Fibroblast of lung (primary cell): ENCODE measurements at places on chromosomes 3 and 15. TPM values are rescaled to one million over a fixed set of nuclear protein-coding genes. Genes with fewer than 3 reads are reported as not detected.

DNA sequence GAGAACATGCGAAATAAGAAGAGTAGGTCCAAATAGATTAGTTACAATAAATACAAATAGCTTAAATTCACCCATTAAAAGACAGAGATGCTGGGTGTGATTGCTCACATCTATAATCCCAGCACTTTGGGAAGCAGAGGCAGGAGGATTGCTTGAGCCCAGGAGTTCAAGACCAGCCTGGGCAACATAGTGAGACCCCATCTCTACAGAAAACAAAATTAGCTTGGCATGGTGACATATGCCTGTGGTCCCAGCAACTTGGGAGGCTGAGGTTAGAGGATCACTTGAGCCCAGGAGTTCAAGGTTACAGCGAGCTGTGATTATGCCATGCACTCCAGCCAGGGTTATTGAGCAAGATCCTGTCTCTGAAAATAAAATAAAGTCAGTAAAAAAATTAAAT is 109.1 kb upstream of the WNT5A start:
- no peaks in the 10 kb centered on the region for H3K27me3 ChIP-seq
- H3K27ac ChIP-seq = no peak overlapping the region
- H3K4me3 ChIP-seq = no peak overlapping the region
- H3K4me1 ChIP-seq = no peaks in the 10 kb centered on the region
- H3K36me3 ChIP-seq = no peaks in the 10 kb centered on the region
- DNase-seq = no peak

GRCh38 chr3:186783731-186784515 is 546 bp downstream of the EIF4A2 start:
- peak; percentile 59 for DNase-seq
- no peaks in the 10 kb centered on the region for H3K27me3 ChIP-seq
- peak overlapping the region; percentile 97 for H3K27ac ChIP-seq
- H3K4me3 ChIP-seq = peak overlapping the region; percentile 99
- no peaks in the 10 kb centered on the region for H3K4me1 ChIP-seq
- H3K36me3 ChIP-seq = peaks cover 20% of the 10 kb centered on the region

Gene PRSS50
- total RNA-seq = not detected in 2 replicates

DNA sequence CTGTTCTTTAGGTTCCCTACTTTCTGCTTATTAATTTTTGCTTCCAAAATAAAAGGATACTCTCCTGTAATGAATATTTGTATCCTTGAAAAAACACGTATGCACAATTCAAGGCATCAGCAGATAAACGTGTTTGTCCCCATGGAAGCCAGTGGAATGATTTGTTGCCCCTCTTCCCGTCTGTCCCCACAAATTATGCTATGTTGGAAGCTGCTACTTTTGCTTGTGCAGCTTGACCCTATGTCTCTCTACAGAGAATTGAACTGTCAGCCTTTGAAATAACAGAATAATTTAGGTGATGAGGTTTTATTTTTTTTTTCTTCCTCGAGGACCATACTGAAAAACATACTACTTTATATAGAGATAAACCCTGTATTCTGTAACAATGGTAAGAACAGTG is 401.5 kb upstream of the GOLIM4 start:
- no peaks in the 10 kb centered on the region for H3K4me1 ChIP-seq
- no peak for DNase-seq
- no peak overlapping the region for H3K4me3 ChIP-seq
- no peaks in the 10 kb centered on the region for H3K27me3 ChIP-seq
- no peaks in the 10 kb centered on the region for H3K36me3 ChIP-seq

DNA sequence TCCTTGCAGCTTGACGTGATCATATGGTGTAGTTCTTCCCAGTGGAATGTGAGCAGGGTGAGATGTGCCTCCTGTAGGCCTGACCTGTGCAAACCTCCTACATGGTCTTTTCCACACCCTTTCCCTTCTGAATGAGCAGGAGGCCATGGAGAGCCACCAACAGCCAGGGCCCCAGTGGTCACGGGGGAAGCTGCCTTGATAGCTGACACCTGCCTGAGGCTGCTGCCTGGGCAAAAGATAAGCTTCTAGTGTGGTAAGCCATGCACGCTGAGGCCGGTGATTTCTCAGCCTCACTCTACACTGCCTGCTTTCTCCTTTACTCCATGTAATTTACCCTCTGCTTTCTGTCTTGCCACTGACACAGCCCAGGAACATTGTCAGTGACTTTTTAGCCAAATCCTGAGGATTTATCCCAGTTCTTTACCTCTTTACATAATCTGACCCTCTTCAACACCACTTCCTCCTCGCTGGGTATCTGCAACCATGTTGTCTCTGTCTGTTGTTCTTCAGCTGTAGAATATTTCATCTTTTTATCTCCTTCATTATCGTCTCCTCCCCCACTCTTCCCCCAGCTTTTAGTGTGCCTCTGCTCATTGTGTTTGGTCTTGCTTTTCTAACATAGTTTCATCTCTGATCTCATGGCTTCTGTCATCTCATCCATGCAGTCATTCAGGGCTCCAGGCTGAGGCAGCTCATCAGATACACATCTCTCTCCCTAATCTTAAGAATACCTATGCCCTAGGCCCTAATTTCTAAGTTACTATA is 11.2 kb upstream of the KBTBD12 start:
- no peaks in the 10 kb centered on the region for H3K4me1 ChIP-seq
- no peaks in the 10 kb centered on the region for H3K36me3 ChIP-seq
- peaks cover 2% of the 10 kb centered on the region for H3K27me3 ChIP-seq
- H3K27ac ChIP-seq = no peak overlapping the region
- no peak for DNase-seq

GRCh38 chr15:77759896-77760592 is 127.3 kb upstream of the LINGO1 start:
- H3K27me3 ChIP-seq = no peaks in the 10 kb centered on the region
- H3K36me3 ChIP-seq = no peaks in the 10 kb centered on the region
- no peak overlapping the region for H3K4me3 ChIP-seq
- H3K27ac ChIP-seq = no peak overlapping the region

DNA sequence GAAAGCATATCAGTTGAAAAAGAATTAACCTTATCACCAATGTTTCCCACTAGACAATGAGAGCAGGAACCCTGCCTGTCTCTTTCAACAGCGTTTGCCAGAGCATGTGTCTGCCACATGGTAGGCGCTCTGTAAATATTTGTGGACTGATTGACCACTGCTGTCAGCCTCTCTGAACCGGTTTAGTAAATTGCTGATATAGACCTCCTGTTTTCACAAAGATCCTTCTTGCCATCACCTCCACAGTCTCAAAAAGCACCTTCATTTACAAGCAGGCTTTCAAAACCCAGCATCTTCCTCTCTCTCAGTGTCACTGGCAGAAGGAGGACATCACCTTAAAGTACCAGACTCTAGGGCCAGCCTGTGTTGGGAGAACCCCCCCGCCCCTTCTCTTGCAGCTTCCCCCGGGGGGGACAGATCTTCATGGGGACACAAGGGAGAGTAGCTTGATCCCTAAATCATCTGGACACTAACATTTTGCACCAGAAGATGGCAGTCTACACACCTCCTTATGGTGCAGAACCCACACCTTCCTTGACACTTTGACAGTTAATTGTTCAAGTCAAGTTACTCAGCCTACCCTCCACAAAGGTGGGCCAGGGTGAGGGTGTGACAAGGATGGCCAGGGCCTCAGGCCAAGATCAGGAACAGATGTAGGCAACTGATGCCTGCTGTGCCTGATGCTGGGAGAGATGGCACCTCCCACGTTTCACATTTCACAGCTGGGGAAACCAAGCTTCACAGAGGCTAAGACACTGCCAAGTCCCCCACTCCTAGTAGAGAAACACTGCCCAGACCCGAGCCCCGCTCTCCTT is 37.8 kb upstream of the USP3 start:
- no peak overlapping the region for H3K4me3 ChIP-seq
- peak; percentile 72 for DNase-seq
- peaks cover 16% of the 10 kb centered on the region for H3K4me1 ChIP-seq
- no peaks in the 10 kb centered on the region for H3K36me3 ChIP-seq
- H3K27me3 ChIP-seq = no peaks in the 10 kb centered on the region

DNA sequence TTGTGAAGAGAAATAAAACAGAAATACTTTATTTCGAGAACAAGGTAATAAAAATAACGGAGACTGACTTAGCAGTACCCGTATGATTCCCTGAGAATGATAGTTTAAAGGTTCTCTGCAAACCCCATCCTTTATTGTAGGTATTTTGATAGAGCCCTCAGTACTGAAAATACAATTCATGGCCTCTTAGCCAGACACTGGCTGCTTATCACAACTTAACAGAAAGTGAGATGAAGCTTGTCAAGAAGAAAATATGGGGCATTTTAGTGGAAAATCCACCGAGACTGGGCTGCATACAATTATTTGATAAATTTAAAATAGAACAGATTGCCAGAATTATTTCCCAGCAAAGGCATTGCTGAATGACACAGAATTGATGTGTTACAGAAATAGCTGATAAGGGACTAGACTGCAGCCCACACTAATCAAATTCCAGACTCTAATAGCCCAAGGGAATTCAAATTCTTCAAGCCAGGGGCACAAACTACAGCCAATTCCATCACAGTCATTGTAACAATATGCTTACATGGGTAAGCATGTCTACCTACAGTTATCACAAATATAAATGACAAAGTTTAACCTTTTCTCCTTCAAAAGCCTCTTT is 521.9 kb downstream of the PLOD2 start:
- H3K27me3 ChIP-seq = no peaks in the 10 kb centered on the region
- no peak for DNase-seq
- no peaks in the 10 kb centered on the region for H3K4me1 ChIP-seq
- no peak overlapping the region for H3K4me3 ChIP-seq
- no peak overlapping the region for H3K27ac ChIP-seq
